Inflammatory macrophage treated with lipopolysaccharide for 1 hour (primary cell): ENCODE measurements at places on chromosomes 13 and 19.

DNA sequence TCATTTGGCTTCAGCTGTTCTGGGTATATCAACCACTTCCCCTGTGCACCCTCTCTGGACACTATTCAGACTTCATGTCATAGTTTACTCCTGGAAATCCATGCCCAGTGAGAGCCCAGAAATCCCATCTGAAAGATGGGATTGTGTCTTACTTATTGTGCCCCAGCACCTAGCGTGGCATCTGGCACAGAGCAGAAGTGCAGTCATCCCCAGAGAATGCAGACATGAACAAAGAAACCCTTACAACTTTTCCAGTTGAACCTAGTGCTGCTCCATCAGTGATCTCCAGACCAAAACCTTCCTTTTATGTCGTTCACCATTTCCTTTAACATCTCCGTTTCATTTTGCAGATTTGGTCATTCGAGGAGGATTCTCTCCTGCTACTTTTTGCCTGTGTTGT, 60.6 kb downstream of the MBNL2 start:
- DNase-seq = no peak

DNA sequence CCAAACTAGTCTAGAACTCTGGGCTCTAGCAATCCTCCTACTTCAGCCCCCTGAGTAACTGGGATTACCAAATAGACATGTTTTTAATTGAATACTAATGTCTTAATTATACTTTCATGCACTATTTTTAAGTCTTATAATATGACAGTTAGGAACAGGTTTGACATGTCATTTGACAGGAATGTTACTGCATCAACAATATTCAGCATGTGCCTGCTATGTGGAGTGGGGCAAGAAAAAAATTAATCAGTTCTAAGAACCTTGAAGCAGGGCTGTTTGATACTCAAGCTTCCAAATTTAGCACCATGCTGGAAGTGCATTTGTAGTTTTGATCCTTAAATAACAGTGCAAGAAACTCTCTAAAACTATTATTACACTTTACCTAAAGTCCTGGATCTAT, 265.3 kb downstream of the MZT1 start:
- DNase-seq = no peak

GRCh38 chr19:49363268-49364082, at the start of gene DKKL1:
DKKL1 (plus strand) TSS chr19:49363877; CDS start chr19:49363999, 122 bp downstream.
- peak; percentile 99 for DNase-seq

- no peak for DNase-seq
These were observed 574.2 kb downstream of the TBC1D4 start for GRCh38 chr13:74907788-74908187.

- no peak for DNase-seq
These were observed 57.8 kb downstream of the NDFIP2 start for GRCh38 chr13:79538757-79539156.

GRCh38 chr19:4737955-4738600, 14.4 kb upstream of the DPP9 start:
- DNase-seq = no peak

- DNase-seq = peak; percentile 89
These were observed 3.8 kb upstream of the ACTL9 start for GRCh38 chr19:8702350-8702749.

DNA sequence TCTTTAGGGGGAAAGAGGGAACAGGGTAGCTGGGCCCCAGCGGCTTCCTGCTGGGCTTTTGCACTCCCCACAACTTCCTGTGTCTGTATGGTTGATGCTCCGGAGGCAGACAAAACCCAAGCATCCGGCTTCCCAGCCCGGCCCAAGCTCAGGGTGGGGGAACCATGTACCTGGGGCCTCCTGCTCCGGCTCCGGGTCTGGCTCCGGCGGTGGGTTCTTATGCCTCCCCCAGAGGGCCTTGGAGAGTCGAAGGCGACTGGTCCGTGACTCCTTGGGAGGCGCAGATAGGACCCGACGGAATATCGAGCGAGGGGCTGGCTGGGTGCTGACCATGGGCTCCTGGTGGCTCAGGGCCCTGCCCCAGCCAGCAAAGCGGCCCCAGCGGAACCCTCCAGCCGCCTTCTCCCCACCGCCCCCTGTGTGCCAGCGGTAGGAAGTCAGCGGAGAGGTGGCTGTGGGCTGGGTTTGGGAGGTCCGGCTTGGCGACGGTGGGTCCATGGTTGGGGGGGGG, 428 bp downstream of the RASAL3 start:
- DNase-seq = peak; percentile 26

- peak; percentile 61 for DNase-seq
These were observed 8.3 kb upstream of the SYCN start for GRCh38 chr19:39212375-39212742.

GRCh38 chr19:7916103-7916954, 1.7 kb downstream of the TGFBR3L start:
- DNase-seq = no peak

DNA sequence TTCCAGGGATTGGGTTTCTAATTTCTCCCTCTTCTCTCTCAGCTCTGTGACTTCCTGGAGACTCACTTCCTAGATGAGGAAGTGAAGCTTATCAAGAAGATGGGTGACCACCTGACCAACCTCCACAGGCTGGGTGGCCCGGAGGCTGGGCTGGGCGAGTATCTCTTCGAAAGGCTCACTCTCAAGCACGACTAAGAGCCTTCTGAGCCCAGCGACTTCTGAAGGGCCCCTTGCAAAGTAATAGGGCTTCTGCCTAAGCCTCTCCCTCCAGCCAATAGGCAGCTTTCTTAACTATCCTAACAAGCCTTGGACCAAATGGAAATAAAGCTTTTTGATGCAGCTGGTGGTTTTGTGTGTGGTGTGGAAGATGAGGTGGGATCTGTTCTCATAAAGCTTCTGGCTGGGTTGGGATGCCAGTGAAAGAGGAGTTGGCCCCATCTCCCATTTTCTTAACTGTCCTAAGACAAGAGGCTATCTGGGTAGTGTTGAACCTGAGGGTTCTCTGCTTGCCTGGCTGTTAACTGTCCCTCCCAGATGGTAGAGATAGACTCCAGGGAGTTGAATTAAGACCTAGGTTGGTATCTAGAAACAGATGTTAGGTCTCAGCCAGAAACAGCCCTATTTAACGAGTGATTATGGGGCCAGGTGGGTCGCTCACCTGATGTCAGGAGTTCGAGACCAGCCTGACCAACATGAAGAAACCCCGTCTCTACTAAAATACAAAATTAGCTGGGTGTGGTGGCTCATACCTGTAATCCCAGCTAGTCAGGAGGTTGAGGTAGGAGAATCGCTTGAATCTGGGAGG, 1.6 kb downstream of the FTL start:
- peak; percentile 30 for DNase-seq

DNA sequence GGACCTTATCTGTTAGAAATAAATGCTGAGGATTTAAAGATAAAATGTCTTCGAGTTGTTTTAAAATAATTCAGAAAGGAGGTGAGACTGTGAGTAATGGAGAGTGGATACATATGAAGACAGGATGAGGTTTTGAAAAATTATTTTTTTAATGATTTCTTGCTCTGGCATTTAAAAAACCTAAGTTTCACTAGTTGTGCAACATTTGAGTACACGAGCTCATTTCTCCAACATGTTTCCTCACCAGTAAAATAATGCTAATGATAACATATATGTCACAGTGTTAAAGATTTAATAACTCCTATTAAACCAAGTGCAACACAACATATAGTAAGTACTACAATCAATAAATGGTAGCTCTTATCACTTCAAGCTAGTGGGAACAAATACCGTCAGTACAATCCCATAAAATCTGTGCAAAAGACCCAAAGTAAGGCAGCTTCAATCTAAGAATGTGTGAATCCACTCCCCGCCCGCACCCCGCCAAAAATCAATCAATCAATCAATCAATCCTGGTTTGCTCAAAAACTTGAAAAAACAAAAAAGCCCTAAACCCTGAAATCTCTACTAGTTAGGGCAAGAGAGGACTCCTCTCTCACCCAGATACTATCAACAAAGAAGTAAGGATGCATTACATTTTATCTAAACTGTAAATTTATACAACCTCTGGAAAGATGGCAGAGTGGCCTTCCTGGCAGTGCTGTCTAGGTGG, 1.3 kb downstream of the ALG5 start:
- no peak for DNase-seq

- DNase-seq = no peak
These were observed 54.6 kb downstream of the LACC1 start for GRCh38 chr13:43934273-43934672.

- DNase-seq = peak; percentile 66
These were observed 21.0 kb downstream of the TNFSF9 start for GRCh38 chr19:6551607-6552450.

- DNase-seq = peak; percentile 27
These were observed 313.1 kb upstream of the MAB21L1 start for GRCh38 chr13:35789335-35790165.

DNA sequence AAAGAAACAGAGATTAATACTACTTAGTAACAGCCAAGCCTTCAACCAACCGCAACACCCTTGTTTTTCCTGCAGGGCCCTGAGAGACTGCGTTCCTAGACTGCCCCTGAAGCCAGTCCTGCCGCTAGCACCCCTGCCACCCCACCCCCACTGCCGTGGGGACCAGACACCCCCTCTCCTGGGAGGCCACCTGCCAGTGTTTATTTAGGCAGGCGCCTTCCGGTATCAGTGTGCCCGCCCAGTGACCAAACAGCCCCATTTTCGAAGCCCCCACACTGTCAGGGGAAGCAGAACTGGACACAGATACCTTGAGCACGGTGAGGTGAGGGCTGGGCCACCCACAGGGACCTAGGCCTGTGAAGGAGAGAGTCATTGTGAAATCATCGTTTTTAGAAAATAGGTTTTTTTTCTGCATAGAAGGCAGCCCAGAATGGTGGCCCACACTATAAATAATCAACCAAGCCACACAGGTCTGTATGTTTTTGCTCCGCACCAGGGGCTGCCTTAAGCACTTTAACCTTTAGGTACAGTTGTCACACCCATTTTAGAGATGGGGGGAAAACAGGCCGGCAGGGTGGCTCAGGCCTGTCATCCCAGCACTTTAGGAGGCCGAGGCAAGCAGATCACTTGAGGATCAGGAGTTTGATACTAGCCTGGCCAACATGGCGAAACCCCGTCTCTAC, 3.5 kb upstream of the TLE5 start:
- DNase-seq = no peak

DNA sequence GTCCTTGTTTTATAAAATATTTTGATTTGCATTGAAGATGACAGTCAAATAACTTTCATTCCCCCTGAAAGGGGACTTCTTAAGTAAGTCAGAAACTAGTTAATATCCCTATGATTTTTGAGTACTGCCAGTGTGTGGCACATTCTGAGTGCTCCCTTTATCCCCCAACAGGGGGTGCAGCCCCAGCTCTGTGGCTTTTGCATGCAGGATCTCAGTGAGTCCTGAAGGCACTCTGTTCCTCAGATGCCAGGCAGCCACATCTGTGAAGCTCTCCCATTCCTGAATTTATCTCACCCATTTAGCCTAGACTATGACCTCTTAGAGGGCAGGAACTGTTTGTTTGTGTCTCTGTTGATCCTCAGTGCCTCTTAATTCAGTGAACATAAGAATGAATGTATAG, 123.1 kb downstream of the CDK8 start:
- peak; percentile 3 for DNase-seq

DNA sequence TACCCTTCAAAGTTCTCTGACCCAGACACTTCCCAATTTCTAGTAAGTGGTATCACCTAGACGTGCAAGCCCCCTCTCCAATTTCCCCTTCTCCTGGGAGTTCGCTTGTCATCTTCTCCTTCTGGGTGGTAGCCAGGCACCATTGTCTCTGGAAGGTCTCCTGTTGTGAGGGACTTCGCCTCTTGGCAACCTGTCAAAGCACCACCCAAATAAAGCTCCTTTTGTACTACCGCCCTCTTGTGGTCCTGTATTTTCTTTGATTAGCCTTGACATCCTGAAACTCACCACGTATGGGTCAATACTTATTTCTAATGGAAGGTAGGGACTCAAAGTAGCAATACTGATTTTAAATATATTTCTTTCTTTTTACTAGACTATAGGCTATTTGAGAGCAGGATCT, 8.2 kb downstream of the GPC5 start:
- DNase-seq = peak; percentile 26

DNA sequence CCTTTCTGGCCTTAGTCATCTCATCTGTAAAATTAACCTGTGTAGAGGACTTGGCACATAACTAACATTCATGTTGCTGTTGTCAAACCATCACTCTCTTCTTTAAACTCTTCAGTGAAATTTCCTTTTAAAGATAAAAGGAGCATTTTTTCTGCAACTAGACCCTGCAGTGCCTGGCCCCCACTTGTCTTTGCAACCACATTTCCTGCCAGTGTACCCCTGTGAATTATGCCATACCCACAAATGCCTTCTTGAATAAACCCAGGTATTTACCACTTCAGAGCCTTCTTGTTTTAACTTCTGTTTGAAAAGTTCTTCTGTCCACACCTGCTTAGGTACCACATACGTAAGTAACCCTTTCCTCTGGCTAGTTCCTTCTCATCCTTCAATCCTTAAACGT, 118.8 kb downstream of the CDK8 start:
- no peak for DNase-seq

DNA sequence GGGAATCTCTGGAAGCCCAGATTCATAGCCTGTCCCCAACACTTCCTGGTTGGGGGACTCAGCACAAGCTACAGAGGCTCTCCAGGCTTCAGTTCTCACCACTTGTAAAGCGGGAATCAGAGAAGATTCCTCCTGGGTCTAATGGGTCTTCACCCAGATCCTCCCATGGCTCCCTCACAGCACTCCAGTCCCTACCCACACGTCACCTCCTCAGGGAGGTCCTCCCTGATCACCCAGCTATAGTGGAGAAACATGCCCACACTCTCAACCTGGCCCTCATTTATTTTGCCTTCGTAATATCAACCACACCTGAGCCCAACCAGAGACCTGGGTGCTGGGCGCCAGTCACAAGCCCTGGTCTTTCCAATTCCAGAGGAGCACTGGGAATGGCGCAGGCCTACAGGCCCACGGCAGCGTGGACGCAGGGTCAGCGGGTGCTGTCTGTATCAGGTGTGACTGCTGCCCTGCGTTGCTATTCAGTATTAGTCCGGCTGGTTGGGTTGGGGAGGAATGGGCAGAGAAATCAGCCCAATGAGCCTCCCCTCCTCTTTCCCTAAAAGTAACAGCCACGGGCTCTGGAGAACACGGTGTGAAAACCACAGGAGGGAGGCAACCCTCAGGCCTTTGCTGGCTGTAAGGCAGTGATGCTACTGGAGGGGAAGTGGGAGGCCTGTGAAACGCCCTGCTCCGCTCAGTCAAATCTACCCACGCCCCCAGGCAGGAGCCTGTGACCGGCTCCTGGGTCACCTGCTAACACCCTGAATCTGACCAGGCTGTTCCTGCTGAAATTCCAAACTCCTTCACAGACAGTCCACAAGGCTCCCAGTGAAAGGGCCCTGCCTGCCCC, 5.2 kb downstream of the AKT2 start:
- DNase-seq = peak; percentile 25

DNA sequence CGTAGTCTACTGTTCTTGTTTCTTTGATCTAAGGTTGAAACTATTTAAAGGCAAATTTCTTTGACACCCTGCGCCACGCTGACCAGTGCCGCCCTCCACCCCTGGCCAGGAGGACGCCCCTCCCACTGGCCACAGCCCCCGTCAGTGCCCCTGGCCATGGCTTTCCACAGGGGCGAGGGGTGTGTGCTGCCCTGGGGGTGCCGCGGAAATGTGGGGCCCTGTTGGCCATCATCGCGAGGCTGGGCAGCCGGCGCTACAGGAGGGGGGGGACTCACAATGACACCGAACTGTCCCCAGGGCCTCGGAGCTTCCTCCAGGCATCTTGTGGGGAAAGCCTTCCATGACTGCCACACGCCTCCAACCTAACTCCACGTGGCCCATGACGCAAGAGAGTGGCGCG, 10.9 kb downstream of the SHC2 start:
- DNase-seq = no peak
